Upper lobe of left lung (tissue), 6 donors: ENCODE measurements at places on chromosomes 7 and 10. TPM values are rescaled to one million over a fixed set of nuclear protein-coding genes. Genes with fewer than 3 reads are reported as not detected.

DNA sequence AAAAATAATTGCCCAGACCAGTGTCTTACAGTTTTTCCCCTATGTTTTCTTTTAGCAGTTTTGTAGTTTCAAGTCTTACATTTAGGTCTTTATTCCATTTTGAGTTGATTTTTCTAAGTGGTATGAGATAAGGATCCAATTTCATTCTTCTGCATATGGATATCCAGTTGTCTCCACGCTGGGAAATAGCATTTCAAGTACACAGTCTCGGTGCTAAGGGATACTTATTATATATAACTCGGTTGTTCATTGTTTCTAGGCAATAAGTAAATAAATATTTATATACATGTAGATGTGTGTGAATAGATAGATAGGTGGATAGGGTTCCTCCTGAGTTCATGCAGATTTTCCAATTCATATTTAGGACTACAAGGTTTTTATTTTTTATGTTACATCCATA lies 16.0 kb downstream of the TAF3 start:
- no peak for DNase-seq

- DNase-seq, result no peak
Observed at GRCh38 chr10:77606751-77607150, 30.9 kb downstream of the KCNMA1 start.

- DNase-seq, result no peak
Observed at GRCh38 chr7:139901056-139901795, 72.2 kb downstream of the TBXAS1 start.

DNA sequence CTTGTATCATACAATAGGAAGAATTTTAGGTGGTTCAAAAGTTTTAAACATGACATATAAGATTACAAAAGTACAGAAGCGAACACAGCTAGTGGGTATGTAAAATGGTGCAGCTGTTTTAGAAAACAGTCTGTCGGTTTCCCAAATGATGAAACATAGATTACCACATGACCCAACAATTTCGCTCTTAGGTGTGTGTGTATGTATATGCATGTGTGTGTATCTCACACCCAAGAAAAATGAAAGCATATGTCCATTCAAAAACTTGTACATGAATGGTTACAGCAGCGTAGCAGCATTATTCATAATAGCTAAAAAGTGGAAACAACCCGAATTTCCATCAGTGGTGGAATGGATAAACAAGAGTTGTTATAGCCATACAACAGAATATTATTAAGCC lies 23.5 kb downstream of the AFAP1L2 start:
- no peak for DNase-seq

- DNase-seq, result no peak
Observed at GRCh38 chr7:24767878-24768569, 10.8 kb upstream of the GSDME start.

DNA sequence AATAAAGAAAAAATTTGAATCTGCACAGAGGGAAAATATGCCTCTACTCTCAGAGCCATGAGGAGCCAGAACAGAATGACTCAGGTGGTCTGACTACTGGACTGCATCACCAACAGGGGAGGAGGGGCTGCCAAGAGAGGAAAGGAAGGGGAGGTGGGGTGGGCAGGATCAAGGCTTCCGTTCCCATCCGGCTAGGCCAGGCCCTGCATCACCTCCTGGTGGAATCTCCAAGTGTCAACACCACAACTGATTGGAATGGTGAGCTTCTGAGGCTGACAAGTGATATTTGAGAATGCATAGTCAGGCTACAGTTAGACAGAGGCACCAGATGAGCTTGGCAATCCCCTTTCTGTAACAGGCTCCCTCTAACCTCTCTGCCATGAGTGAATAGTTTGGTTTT lies 10.4 kb upstream of the GPR26 start:
- no peak for DNase-seq

EIF5AL1 gene
- total RNA-seq, result not detected
